ENCODE measurements at places on chromosomes 3 and 15.

DNA sequence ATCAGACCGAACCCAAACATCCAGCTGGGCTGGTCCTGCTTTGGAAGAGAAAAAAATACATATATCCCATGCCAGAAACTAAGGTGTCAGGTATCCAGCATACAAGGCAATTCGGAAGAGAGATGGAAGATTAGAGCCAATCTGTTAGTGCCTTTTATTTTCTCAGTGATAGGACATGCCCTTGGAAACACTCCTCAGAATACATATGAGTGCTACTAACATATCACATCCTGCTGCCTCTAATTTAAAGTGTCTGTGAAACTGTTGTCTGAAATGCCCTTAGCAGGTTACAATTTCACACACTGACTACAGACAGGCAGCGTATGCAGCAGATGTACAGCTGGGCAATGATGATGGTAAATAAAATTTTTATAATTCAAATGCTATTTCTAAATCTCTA lies 78.9 kb downstream of the RBPMS2 start:
- no peak for DNase-seq

DNA sequence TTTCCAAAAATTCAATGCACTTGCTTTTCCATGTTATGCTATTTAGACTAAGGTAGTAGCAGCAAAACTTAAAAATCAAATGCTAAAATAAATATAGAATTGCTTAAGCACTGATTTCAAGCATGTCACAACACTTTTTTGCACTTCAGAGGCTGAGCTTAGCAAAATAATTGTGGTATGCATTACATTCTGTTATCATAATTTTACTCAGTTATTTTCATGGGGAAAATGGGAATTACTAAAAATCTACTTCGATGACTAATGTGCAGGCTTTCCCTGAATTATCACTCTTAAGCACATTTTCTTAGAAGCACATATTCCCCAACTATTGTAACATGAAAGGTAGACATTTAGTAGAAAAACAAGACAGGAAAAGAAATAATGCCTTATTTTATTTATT lies 322.4 kb upstream of the CBLB start:
- no peak for DNase-seq

DNA sequence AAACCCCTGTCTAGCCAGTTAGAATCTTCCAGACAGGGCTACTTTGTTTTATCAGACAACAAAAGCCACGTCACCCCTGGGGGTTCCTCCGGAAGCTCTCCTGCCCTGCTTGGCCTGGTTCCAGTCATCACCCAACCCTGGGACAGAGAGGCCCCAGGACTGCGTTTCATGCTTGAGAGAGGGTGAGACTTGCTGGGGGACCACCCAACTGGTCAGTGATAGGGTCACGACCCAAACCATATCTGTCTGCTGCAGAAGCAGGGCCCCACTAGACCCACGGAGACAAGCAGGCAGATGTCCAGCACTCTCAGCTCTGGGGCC lies 1.2 kb downstream of the NT5DC2 start:
- no peak for DNase-seq

DNA sequence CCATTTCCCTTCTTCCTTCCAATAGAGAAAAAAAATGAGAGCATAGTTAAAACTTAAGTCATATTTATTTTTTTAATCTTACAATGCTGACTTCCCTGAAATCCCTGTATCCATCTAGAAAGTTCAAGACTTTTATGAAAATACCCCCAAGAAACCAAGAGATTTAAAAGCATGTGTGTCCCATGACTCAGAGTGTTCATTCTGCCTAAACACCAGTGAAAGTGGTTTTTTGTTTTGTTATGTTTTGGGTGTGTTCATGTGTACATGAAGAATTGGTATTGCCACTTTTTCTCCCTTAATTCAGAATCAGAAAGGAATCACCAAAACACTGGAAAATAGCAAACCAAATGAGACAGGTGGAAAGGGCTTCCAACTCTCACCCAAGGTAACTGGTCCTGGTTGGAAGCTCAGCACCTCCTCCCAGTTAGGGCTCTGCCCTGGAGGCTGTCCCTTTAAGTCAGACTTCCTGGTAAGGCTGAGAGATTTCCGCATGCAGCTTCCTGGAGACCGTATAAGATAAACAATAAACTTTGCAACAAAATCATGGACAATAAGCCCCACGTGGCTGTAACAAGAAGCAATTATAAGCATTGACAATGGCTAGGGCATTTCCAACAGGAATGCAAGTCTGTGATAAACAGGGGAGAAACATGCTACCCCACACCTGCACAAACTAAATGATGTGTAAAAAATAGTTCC lies 121.9 kb upstream of the ARHGEF3 start:
- DNase-seq, result no peak

GRCh38 chr15:48281674-48282073 lies 49.6 kb upstream of the DUT start:
- no peak for DNase-seq

DNA sequence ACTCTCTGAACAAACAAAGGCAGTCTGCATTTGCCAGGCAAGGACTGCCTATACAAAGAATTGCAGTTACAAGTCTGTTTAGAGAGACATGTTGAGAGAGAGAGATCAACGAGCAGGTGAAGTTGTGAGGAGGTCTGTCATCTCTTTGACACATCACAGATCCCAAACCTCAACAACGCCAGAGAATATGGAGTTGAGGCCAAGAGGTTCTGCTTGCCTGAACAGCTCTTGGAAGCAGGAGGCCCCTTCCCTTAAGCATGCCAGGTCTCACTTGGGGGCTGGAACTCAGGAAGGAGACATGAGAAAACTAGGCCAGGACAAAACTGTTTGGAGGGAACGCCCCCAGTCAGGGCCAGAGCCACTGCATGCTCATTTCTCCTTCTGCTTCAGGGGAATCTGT lies 22.3 kb upstream of the MUSTN1 start:
- DNase-seq, result no peak

DNA sequence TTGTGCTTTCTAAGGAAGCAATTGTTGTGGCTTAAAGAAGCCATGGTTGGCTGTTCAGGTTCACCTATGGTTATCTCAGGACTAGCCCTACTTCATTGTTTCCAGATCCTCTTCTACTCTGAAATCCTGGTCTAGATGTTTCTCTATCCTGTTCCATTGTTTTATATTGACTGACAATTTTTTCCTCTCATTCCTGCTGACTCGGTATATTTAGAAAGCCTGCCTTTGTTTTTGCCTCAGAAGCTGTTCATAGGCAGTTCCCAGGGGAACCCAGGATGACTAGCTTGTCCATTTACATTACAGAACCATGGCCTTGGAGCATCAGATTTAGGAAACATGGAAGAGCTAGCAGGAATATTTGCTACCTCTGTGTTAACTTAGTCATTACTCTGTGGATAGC lies 64.0 kb downstream of the SLC9C1 start:
- no peak for DNase-seq

DNA sequence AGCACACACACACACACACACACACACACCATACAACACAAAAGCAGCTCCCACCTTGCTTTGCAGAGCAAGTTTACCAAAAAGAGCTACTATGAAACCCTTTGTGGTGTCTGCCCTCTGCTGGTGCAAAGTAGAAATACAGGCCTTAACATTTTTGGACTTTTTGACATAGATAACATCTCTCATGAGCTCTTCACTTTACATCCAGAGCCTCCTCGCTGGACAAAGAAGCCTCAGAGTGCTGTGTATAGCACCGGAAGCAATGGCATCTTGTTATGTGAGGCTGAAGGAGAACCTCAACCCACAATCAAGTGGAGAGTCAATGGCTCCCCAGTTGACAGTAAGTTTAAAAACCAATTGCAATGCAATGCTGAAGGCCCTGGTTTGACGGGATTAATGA lies 157.9 kb downstream of the CHL1 start:
- peak; percentile 39 for DNase-seq

DNA sequence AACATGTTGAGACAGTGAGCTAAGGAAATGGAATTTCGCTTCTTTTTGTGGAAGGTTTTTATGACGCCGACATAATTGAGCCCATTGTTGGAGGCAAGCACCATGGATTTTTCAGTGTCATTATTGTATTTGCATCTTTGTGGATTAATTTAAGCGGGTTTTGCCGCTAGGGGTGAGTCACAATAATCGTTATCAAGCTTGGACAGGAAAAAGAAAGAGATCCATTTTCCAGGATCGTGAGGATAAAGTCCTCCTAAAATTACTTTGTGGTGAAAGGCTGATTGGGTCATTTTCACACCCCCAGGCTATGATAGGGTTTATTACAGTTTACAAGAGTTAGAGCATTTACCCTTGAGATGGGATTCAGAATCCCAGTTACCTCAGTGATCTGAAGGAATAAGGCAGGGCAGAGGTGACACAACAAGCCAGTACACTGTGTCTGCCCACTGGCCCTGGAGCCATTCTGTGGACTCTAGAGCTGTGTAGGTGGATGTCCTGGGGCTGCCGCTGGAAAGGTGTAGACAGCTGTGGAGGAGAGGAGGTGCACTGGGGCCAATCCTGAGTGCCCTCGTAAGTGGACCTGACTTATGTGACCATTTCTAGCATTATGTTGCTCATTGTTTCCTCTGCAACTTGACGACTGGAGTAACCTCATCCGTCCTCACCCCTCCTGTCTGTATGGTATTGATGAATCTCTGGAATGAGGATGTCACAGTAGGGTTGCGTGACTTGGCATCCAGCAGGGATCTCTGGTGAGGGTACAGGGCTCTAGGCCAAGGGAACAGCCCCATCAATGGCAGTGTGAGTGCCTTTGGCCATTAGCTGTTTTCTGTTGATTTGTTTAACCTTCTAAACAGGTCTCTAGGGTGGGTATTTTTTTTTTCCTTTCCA lies 370.1 kb downstream of the LRTM1 start:
- no peak for DNase-seq

GRCh38 chr15:68223171-68223570 lies 6.4 kb downstream of the CLN6 start:
- DNase-seq, result no peak

GRCh38 chr3:103440539-103441203 lies 1005.9 kb downstream of the ZPLD1 start:
- no peak for DNase-seq

DNA sequence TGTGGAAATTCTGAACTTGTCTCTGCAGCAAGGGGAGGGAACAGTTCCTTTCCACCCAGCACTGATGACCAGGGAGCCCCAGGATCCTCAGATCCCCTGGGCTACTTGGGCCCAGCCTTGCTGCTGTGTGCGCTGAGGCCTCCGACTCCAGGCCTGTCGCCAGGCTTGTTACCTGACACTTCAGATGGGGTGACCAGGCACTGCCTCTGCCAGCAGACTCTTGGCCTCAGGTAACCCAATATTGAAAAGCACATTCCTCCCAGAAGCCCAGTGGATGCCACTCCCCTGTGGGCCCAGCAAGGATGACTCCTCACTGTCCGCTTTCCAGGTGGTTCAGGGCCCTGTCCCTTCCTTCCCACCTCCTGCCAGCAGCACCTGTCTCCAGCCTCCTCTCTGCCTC lies 3.5 kb upstream of the PLA2G4E start:
- DNase-seq, result no peak

DNA sequence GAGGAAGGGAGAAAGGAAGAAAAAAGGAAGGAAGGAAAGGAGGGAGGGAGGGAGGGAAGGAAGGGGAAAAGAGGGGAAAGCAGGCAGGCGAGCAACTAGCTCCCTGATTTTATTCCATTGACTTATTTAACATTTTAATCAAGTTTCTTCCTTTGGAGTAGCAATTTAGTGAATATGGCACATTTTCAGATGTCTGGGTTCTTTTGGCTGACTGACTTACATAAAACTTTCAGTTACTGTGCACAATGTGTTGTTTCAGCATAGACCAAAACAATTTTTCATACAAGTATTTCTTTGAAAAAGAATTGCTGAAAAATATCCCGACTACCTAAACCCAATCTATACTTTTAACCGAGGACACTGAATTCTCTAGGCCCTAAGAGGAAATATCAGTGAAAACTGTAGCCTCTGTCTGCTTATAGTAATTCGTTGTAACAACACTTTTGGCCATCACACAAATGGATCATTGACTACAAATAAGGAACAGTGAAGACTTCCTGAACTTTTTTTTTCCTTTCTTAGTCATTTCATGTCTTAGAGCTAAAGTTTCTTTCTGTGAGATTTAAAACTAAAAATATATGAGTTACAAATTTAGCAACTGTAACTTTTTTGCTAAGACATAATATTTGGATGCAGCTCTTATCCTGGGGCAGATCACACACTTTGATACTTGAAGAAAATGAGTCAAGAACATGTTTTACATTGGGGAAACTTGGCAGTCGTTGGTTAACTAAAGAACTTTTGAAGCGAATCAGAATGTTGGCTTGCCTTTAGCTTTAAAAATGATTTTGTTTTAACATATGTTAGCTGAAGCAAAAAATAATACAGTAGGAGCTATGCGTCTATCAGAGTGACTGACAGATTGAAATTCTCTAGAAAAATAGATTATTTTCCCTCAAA lies 79.6 kb downstream of the SOX2 start:
- DNase-seq, result no peak

DNA sequence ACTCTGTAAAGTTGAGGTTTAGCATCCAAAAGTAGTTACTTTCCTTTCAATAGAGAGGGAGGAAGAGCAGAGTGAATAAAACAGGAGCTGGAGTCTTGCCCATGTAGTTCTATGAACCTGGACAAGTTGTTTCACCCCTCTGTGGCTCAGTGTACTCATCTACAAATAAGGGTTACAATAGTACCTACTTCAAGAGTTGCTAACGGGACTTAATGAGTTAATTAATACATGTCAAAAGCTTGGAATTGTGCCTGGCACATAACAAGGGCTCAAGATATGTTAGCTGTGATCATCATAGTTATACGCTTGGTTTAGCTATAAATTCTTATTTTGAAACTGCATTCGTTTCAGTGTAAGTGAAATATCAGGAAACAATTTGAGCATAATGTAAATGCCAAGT lies 388.5 kb upstream of the THBS1 start:
- no peak for DNase-seq

- no peak for DNase-seq
These were observed 20.9 kb downstream of the ASB7 start for GRCh38 chr15:100623301-100623700.

DNA sequence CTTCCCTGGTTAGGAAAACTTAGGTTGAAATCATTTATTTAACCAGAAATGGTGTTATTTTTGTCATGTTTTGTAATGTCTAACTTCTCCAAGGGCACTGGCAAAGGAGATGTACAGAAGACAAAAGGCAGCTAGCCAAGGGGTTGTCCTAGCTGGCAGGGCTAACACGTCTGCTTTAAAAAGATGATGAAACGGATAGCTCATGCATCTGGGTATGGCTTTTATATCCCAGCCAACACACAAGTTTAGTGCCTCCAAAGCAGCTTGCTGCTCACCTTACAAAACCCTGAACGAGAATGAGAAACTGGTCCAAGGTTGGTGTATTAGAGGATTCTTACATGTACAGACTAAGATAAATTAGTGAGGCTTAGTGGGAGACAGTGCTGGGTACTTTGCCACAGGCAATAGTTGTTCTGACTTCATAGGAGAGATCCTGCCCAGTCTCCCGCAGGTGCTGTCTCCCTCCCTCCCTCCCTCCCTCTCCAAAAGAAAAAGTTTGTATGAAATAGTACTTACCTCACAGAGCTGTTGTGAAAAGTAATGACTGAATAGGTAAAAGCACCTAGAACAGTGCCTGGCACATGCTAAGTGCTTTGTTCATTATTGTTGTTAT lies 47.8 kb downstream of the KCNMB2 start:
- DNase-seq, result no peak

GRCh38 chr3:99119385-99119784 lies 217.9 kb upstream of the DCBLD2 start:
- DNase-seq, result no peak

- no peak for DNase-seq
These were observed 128.0 kb upstream of the MRPL3 start for GRCh38 chr3:131630807-131631206.

GRCh38 chr3:129655291-129655700 lies 48.8 kb upstream of the PLXND1 start:
- DNase-seq, result no peak

GRCh38 chr3:95971573-95971972 lies 842.8 kb upstream of the EPHA6 start:
- DNase-seq, result no peak

- DNase-seq, result no peak
These were observed 1.4 kb downstream of the DVL3 start for GRCh38 chr3:184156522-184156955.
